Thymus (tissue), 14 donors: ENCODE measurements at places on chromosomes 2 and 18.

- no peak for DNase-seq
Observed at GRCh38 chr2:52629531-52629930, 1138.1 kb upstream of the CHAC2 start.

- DNase-seq = no peak
Observed at GRCh38 chr2:172284209-172284608, 143.2 kb upstream of the ITGA6 start.

DNA sequence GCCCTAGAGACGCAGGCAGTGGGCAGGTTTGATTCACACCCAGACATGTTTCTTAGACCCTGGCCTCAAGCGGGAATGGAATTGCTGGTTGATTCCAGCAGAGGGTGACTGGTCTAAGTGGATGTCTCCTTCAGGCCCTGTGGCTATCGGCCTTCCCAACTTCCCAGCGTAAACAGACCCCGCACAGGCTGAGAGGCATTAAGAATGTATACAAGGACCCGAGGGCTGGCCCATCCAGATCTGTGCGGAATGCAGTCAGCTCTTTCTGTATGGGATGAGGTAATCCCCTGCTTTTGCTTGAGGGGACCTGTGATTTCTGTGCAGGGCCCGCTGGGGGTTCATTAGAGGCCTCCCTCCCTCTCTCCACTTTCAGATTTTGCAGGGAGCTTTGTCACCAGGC, 6.5 kb downstream of the ACKR3 start:
- DNase-seq = no peak

DNA sequence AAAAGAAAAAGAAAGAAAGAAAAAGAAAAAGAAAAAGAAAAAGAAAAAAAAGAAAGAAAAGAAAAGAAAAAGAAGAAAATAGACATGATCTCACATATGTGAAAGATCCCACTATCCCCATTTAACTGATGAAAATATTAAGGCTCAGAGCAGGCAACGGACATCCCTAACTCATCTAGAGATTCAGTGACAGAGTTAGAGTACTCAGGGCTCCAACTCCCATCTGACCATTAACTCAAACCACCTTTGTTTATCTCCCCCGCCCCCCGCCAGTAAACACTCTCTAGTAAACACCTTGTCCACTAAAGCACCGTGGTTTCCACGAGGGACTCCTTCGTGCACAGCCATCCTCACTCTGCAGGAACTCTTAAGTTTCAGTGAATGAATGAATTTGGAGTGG, 142.9 kb downstream of the TGIF1 start:
- no peak for DNase-seq

- no peak for DNase-seq
Observed at GRCh38 chr18:77116201-77117080, 16.1 kb downstream of the MBP start.

GRCh38 chr2:8153258-8153718, 528.6 kb upstream of the ID2 start:
- no peak for DNase-seq

DNA sequence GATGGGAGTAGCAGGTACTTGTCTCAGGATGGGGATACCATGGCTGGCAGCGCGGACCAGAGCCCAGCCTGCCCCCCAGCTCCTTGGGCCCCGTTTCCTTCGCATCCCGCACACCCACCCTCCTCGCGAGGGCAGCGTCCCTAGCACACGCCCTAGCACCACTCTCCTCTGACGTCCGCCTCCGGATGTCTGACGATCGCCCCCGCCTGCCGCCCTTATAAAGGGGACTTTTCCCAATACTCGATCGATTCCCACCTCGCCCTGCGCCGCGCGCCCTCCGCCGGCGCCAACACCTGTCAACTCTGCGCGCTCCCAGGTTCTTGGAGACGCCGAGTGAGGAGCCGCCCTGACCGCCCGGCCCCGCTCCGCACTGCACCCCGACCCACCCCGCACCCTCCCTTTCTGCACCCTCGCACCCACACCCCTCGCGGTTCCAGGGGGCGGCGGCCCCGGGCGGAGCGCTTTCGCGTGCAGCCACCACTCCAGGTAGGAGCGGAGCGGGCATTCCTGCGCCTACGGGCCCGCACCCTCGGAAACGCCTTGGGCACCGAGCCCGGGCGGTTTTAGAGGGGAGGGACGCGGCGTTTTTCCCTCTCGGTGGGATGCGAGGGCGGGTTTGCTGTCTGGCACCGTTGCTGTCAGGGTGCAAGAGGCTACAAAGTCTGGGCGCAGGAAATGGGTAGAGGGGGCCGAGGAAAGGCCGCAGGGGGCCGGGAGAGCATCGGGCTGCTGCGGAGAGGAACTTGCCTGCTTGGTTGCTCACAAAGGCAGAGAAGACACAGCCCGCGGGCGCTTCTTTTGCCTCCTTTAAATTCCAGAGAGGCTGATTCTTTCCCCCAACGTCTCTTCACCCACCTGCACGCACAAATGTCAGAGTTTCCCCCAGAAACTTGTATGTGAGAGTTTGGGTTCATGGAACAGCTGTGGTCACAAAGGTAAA, at the start of gene SLC5A7:
Gene SLC5A7, plus strand, starts transcription at position 247 of the 940 bp plus-strand sequence. CDS start 1,632 bp downstream, outside the sequence.
- DNase-seq = no peak

GRCh38 chr2:129864719-129865118, 114.7 kb upstream of the RAB6C start:
- DNase-seq = no peak

GRCh38 chr18:24126155-24126961, 12.5 kb upstream of the CABYR start:
- no peak for DNase-seq

GRCh38 chr2:70916291-70916690, 19.4 kb upstream of the ATP6V1B1 start:
- DNase-seq = no peak

DNA sequence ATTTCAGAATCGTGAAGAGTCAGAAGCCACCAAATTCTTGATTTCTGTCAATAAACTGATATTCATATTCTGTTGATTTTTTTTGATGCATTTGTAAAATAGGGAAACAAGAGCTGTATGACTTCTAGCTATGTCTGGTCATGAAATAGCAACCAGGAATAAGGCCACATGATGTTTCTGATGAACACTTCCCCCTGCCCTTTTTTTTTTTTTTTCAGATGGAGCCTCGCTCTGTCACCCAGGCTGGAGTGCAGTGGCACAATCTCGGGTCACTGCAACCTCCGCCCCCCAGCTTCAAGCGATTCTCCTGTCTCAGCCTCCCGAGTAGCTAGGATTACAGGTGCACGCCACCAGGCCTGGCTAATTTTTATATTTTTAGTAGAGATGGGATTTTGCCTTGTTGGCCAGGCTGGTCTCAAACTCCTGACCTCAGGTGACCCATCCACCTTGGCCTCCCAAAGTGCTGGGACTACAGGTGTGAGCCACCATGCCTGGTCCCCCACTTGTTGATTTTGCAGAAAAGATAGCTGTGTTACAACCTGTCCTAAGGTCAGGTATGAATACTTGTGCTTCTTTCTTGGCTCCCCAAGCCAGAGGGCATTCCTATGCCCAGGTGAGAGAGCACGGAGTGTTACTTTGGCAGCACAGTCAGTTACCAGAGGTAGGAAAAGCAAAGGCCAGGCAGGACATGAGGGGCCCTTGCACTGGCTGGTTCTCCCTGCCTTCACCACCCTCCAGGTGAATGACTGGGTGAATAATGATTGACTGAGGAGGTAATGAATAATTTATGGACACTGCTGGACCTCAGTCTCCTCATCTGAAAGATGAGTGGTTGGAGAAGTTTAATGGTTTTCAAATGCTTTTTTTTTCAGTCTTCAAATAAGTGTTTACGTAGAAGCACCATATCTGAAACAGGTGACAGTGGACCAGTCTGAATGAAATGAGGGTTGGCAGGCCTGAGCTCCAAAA, 39.6 kb downstream of the PAX8 start:
- no peak for DNase-seq

DNA sequence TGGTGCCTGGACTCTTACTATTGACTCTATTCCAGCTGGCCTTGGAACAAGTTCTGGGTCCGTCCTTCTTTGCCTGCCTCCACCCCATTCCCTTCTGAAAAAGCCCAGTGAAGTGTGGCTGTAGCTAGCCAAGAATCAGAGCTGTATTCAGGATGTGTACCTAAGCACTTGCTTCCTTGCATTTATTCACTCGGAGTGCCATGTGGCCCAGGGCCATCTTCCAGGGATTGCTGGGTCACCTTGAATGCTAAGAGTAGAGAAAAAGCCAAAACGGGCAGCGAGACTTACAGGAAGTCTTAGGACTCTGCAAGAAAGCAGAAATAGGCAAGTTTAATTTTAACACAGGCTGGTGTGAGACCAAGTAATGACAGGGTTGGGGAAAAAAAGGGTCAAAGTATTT, 4.1 kb downstream of the ITGA6 start:
- no peak for DNase-seq

GRCh38 chr2:86815611-86816010, 24.9 kb upstream of the CD8A start:
- no peak for DNase-seq
